ENCODE measurements at places on chromosomes 2 and 18.

DNA sequence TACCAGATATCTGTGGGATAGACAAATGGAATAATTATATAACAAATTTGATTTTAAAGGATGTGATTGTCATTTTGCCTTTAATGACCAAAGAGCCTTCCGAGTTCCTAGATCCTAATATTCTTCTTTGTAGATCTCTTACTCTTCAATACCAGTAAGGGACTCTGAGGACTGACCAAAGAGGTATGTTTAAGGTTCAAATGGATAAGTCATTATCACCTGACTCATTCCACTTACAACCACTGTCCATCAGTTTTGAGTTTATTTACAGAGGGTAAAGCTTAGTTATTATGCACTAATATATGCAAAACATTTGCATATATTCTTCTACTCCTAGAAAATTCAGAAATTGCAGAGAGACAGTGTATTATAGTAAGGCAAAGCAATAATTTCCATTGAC is 62.7 kb downstream of the CCDC148 start:
- no peak for DNase-seq

DNA sequence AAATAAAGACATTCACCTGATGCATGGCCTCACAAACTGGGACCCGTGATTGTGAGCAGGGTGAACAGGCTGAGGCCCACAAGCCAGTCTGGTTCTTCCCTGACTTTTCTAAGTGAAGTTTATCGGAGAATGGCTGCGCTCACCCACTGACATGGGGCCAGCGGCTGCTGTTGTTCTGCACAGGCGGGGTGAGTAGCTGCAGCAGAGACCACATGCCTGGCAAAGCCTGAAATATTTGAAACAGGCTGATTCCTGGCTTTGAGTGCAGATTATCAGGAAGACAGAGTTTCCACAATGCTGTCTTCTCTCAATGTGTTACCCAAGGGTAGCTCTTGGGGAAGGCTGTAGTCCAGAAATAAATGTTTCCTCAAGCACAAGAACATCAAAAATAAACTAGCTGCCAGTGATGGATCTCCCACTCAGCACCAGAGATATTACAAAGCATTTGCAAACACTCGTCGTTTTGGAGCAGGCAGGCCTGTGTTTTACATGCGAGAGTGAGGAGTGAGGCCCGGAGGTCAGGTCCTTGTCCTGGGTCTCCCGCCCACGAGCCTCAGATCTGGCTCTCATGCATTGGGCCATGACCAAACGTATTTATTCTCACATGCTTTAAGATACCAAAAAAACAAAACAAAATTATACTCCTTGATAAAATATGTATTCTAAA is 647.1 kb downstream of the GALR1 start:
- DNase-seq: no peak

DNA sequence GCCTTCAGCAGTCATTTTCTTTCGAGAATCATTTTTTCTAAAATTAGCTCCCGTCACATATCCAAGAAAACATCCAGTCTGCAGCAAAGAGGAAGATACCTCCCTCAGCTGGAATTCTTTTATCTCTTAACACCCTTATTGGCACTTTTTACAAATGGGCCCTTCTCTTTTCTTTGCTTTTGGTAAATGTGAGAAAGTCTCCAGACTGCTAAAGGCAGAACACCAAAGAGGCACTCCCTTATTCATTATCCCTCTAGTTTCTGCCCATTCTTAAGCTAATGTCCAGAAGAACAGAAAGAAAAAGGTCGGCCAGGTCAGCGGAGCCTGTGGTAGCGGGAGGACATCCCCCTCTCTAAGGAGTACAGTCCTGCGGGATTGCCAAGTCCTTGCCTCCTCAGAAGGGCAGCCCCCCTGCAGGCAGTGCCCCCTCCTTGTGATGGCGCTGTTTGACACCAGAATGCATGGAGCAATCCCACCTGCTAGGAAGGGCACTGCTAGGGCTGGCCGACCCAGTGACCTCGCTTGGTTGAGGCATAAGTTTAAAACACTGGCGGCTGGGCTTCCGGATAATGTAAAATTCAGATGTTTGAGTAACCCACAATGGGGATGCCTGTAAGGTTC is 34.0 kb downstream of the ST6GAL2 start:
- no peak for DNase-seq

DNA sequence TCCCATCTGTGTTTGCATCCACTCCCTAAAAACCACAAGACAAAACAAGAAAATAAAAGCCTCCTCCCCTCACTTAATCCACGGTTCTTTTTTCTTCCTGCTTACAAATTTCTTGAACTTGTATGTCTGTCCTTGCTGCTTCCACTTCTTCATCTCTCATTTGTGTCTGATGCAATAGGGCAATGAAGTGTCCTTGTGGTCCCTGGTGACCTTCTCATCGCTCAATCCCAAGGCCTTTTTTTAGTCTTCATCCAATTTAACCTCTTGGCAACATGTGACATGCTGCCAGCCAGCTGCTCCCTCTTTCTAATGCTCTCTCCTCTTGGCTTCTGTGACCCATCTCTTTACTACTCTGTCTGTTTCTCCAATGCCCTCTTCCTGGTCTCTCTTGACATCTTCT is 87.6 kb downstream of the SEMA4F start:
- DNase-seq: peak; percentile 58

GRCh38 chr2:215727507-215728503 is 285.5 kb downstream of the MREG start:
- no peak for DNase-seq

- DNase-seq: no peak
These were observed 134.5 kb upstream of the PKDCC start for GRCh38 chr2:41913311-41913710.

DNA sequence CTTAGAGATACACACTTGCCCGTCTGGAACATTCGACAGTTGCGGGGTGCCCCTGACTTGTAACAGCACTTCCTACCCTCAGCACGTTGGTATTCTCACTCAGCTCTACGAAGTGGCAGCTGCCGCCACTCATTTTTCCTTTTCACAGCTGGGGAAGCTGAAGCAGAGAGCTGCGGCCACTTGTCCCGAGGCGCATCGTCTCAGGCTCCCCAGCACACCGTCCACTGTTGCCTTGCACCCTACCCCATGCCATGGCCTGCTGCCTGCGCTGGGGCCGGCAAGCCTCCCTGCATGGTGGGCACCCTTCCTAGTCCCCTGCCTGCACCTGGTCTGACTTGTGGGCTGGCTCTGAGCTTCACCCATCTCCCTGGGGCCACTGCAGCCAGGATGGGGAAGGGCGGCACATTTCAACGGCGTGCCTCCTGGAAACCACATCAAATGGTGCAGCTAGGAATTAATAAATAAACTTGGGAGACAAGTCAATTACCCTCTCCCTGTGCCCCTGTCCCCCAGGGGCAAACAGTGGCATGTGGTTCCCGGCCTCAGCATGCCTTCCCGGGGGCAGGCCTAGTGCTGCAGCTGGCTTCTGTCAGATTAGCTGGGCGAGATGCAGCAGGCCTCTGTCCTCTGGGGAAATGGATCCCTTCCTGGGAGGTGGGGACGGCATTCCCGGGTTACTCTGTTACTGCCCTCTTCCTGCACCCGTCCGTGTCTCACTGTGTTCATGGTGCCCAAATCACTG is 64.7 kb upstream of the HAAO start:
- peak; percentile 75 for DNase-seq

DNA sequence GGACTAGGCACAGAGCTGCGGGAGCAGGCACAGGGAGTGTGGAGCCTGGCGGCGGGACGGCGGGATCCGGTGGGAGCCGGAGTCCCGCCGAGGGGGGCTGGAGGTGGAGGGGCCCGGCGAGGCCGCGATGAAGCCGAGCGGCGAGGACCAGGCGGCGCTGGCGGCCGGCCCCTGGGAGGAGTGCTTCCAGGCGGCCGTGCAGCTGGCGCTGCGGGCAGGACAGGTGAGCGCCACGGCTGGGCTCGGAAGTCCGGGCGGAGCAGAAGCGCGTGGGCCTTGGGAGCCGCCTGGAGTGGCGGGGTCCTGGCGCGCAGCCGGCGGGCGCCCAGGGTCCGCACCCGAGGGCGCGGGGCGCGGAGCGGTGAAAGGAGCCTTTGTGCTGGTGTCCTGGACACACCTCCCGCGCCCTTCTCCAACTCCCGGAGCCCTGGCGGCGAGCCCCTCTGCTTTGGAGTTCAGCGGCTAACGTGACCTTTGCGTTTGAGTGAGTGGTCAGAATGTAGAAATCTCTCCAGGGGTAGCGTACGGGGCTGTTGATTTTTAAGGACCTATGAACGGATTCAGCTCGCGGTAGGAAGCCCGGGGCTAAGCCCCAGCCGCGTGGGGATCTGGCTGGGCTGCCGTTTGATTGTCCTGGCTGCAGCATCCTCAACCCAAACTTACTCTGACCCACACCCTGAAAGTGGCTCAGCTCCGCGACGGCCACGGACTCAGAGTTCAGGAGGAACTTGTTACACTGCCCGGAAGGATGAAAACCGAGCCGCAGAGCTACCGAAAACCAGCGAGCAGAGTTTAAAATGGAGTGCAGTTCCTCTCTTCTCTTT is 448 bp downstream of the IMPA2 start:
- DNase-seq: no peak

- peak; percentile 40 for DNase-seq
These were observed 38.7 kb downstream of the REEP1 start for GRCh38 chr2:86298411-86299390.

- no peak for DNase-seq
These were observed 35.6 kb downstream of the EHBP1 start for GRCh38 chr2:62741127-62741526.

DNA sequence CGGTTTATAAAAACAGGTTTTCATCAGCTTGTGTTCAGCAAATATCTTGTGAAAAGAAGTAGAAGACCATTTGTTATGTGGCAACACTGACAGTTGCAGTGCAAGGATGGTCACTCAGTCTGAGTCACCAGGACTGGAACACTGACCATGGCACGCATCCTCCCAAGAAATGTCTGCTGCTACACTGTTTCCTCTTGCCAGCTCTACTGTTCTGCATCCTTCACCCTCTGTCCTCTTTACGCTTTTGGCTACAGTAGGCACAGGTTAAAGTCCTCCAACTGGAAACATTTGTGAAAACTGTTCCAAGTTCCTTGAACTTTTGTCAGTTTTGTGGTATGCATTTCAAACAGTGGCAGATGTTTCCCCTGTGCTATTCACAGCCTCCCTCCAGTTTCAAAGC is 39.4 kb downstream of the OSR1 start:
- DNase-seq: no peak

GRCh38 chr2:202841090-202841867 is 30.3 kb downstream of the ICA1L start:
- no peak for DNase-seq

- no peak for DNase-seq
These were observed 495.1 kb upstream of the TCF4 start for GRCh38 chr18:56083097-56083521.

- DNase-seq: no peak
These were observed 228.0 kb upstream of the MEX3C start for GRCh38 chr18:51425475-51425874.
